NCI-H1417 (cell line): ENCODE measurements at places on chromosomes 7 and 10.

DNA sequence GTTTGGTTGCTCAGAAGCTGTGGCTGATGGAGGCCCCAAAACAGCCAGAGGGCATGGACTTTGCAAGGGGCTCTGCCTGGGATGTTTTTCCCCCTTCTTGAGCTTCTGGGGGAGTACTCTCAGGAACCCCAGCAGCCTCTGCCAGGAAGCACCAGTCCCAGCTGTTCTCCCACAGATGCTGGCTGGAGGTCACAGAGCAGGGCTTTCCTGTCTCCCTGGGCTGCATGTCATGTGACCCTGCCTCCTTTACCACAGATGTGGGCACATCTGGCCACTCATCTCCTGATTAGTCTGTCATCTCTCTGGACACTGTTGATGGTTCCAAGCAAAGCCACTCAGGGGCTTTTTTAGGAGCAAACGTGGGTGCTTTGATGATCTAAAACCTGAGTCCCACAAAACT is 136.7 kb downstream of the NEURL1 start:
- DNase-seq = no peak

GRCh38 chr7:74657692-74658177 is at the start of gene GTF2I:
GTF2I (plus strand) TSS chr7:74657718; CDS start chr7:74689129, 31,411 bp downstream.
- DNase-seq = no peak

- no peak for DNase-seq
Measured at GRCh38 chr7:25405736-25406135, 177.4 kb upstream of the NPVF start.

DNA sequence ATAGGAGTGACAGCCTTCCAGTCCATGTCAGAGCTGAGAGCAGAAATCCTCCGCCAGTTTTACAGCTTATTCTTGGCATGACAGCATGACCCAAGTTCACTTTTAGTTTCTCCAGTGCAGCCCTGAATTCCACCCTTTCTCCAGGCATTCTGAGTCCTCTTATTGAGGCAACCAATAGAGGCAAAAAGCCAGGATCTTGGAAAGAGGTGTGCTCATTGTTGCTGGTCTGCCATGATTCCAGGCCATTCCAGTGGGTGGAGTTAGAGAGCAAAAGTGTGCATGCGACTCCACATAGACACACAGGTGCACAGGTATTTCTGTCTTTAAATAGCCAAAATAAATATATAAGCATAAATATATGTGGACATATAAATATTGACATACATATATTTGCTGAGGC is 224.7 kb upstream of the ADARB2 start:
- DNase-seq = no peak

DNA sequence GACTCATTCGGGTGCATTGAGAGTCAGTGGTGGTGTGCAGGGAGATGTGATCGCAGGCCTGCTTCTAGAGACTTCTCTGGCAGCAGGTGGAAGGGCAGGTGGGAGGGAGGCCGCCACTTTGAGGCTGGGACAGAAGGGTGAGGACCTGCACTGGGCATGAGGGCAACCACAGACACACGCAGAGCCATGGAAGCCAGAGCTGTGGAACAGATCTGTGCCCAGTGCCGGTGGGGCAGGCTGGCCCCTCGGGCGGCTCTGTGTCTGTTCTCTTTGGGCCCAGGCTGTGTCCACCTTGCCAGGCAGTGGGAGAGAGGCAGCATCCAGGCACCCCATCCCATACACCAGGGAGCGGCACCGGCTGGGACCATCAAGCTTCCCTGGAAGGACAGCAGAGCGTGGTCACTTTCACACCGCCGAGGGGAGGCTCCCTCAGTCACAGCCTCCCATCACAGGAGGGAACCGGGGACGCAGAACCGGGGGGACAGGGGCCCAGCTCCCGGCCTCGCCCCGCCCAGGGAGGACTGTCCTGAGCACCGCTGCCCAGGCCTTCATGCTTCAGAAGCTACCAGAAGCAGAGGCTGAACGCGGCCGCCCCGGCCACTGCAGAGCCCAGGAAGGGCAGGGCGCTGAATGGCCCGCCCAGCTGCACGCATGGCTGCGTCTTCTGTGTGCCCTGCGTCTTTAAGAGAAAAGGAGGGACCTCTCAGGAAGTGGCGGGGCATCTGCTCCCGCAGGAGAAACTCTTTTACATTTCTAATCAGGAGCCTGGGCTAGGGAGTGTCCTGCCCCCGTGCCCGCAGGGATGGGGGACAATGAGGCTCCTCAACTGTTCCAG is 32.1 kb downstream of the EN2 start:
- peak; percentile 35 for DNase-seq

DNA sequence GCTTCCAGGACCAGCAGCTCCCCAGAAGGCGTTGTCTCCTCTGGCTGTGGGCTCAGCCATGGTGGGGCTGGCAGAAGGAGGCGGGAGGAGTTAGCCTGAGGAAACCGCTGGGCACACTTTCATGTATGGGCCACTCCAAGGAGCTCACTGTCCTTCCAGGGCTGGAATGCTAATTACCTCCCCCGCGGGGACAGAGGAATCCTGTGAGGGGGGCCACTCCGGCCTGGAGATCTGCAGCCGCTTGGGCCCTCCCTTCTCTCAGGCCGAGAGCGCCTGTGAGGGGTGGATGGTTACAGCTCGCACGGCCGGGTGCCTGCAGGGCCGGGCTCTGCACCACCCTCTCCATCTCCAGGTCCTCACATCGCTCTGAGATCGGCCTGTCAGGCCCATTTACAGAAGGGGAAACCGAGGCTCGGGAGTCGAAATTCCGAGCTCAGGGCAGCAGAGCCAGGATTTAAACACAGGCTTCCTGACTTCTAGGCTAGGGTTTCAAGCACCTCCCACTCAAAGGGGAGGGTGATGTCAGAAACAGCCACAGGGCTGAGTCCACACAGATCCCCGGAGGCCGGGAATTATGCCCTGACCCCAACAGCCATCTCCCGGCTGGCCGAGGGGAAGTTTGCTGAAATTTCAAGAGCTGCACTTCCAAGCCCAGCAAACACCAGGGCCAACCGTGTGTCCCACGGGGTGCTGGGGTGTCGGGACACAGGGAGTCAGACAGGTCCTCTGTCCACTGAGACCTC is 59.1 kb downstream of the PDGFA start:
- DNase-seq = no peak

DNA sequence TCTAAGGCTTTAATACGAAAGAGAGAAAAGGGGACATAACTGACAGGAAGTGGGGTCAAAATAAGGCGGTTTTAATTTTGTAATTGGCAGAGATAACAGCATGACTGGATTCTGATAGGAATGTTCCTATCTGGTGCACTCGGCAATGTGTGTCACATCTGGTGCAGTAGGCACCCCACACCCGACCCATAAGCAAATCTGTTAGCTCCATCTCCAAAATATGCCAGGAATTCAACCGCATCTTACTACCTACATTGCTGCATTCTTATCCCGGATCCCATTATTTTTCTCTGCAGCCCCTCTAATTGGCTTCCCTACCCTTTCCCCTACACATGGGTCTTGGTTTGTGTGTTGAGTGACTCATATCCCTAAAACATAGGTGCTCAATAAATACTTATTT is 19.1 kb upstream of the GALNT11 start:
- DNase-seq = no peak

- DNase-seq = peak; percentile 86
Measured at GRCh38 chr7:13894954-13895353, 94.5 kb downstream of the ETV1 start.

DNA sequence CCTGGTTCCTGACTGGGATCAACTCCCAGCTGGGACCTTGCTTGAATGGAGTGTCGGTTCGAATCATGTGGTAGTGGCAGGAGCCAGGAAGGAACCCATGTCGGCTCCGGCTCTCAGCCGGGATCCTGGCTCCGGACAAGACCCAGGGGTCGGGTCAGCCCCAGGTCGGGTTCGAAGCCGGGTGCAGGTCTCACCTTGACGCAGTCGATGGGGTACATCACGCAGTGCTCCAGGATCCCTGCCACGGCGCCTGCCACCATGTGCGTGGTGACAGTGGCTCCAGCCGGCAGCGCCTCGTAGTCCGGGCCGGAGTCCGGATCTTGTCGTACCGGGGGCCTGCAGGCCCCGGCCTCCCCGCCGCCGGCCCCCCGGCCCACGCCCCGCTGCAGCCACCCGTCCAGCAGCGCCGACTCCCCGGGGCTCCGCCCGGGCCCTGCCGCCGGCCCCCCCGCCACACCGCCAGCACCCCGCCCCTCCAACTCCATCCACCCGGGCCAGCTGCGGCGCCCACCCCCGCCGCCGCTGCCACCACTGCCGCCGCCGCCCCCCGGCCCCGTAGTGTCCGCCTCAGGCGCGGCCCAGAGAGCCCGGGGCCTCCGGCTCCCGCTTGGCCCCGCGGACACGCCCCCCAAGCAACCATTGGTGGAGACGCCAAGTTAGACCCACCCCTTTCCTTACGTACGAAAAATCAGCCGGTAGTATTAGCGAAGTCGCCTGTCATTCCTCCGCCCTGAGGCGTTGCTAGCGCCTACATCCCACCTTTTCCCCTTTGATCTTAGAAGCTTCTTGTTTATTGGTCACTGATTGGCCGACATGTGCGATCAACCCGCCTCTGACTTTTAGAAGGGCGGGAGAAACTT is at the start of gene SLC25A28:
TSS of gene SLC25A28 (minus strand) at position 589 of the 860 bp plus-strand sequence. CDS start at position 485, 104 bp downstream.
- DNase-seq = peak; percentile 99

DNA sequence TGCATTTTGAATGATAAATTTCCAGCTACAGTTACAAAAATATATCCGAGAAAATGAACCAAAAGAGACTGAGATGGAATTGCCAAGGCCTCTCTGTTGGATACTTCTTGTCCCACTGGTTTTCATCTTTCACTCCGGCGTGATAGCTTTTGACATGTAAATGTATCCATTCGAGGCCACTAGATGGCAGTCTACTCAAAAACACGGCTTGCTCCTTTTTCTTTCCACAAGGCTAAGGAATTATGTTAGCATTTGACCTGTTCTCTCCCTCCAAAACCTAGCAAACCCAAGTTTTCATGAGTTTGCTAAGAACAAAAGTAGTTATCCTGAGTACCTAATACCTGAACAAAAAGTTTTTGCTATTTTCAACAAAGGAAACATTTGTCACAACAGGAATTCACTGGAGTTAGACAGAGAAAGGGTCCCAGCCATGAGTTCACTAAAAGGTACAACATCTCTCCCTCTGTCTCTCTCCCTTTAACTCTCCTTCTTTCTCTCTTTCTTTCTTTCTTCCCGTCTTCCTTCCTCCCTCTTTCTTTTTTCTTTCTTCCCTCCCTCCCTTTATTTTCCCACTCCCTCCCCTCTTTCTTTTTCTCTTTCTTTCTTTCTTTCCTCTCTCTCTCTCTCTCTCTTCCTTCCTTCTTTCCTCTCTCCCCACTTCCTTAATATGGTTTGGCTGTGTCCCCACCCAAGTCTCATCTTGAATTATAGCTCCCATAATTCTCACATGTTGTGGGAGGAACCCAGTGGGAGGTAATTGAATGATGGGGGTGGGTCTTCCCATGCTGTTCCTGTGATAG is 207.9 kb upstream of the MYO3A start:
- DNase-seq = peak; percentile 42

DNA sequence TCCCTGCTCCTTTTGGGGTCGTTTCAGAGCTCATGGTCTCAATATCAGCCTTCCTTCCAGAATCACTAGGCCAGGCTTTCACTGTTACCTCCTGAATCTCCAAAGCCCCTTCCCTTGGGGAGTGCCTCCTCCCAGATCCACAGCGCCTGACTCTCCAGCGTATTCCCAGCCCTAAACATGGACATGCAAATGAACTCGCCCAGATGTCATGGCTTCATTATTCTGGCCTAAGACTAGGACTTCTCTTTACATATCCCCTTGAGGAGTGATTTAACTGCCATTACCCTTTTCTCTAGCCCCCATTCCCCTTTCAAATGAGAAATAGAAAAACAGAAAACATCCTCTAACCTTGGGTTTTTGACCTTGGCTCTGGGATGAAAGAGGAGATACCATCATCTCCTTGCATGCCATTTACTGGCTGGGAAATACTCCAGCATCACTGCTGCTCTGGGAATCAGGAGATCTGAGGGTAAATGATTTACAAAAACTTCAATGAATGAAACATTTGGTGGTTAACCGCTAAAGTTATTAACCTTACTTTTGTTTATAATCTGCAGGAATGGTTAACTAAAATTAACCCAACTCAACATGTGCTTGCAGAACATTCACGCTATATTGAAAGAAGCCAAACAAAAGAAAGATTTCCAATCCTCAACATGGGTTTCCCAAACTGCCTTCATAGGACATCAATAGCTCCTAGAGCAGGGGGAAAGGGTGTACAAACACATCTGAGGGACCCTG is 37.0 kb downstream of the FAM171A1 start:
- no peak for DNase-seq

DNA sequence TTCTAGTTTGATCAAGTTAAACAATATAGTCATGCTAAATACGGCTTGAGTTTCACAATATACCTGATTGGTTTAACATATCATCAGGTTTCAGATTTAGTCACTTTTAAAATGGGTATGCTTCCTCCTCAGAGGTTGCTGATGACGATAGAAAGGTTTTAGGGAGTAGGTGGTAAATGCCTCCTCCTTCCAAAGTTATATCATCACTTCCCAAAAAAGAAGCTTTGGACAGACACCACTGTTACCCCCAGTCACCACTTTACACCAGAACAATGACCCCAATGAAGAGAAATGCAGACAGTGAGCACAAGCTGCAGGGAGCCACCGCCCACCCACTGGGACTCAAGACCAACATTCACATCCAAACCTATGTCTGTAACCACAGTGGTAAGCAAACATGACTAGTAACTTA is 244.6 kb downstream of the SORCS1 start:
- no peak for DNase-seq
